ENCODE measurements at places on chromosomes 11 and 22.

DNA sequence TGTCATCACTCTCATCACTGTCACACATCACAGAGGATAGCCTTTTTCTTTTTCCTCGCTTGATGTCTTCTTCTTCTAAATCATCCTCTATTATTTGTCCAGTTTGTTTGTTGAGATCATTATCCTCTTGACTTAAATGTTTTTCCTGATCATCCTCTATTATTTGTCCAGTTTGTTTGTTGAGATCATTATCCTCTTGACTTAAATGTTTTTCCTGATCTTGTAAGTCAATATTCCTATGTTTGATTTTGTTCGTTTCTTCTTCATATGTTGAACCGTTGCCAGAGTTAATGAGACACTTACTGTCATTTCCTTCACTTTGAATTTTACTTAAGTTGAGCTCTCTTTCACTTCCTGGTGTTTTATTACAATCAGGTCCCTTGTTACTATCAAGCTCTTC, 5.6 kb downstream of the CCDC82 start:
- no peak for DNase-seq

GRCh38 chr11:134074346-134074745, 5.5 kb downstream of the JAM3 start:
- DNase-seq, result no peak

- no peak for DNase-seq
These were observed 404.4 kb upstream of the ANO3 start for GRCh38 chr11:25927411-25927953.

- DNase-seq, result no peak
These were observed 709.4 kb upstream of the KIRREL3 start for GRCh38 chr11:127709960-127710359.

- no peak for DNase-seq
These were observed 245.8 kb downstream of the CSNK2A3 start for GRCh38 chr11:11107076-11107723.

- DNase-seq, result no peak
These were observed 936.2 kb upstream of the CHORDC1 start for GRCh38 chr11:91158891-91159537.

DNA sequence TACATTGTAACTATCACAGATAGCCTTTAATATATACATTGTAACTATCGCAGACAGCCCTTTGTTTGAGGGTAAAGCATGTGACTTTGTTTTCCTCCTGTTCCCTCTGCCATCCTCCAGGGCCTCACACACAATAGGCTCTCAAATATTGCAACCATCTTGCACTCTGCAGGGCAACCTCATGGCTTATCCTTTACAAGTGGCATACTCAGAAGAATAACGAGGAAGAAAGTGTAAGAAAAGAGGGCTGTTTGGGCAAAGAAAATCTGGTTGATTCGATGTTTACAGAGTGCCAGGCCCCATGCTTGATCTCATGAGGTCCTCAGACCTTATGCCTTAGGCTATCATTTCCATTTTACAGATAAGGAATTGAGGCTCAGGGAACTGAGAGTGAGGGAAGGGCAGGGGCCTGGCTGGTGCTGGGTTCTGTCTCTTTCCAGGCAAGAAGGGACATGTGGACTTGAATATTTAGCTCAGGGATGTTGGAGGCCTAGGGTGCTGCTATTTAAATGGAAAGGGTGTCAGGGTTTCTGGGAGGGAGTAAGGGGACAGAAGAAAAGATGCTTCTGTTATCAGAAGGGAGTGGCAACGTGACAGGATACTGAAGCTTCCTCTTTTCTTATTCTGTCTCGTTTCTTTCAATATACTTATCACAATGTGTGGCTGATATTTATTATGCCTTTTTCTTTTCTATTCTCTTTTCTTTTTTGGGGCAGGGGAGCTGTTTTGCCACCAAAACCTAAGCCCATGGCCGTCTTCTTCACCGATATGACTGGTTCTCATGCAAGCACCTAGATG, 1.1 kb upstream of the SAMM50 start:
- DNase-seq, result no peak

- DNase-seq, result no peak
These were observed 112.7 kb downstream of the SHANK2 start for GRCh38 chr11:71139516-71140205.

- DNase-seq, result no peak
These were observed 2.3 kb downstream of the SMTN start for GRCh38 chr22:31083377-31083768.

GRCh38 chr11:120660024-120660565, 148.5 kb downstream of the GRIK4 start:
- no peak for DNase-seq

All from renal pelvis (tissue), 12 donors.